ENCODE measurements at places on chromosomes 12 and 14.
A peak's percentile ranks its signal among the peaks of the same experiment; 100 is the strongest.

GRCh38 chr12:10072131-10072530, 26.7 kb downstream of the CLEC1A start:
- no peak for DNase-seq

GRCh38 chr12:105911966-105912365, 226.8 kb downstream of the NUAK1 start:
- DNase-seq = no peak

DNA sequence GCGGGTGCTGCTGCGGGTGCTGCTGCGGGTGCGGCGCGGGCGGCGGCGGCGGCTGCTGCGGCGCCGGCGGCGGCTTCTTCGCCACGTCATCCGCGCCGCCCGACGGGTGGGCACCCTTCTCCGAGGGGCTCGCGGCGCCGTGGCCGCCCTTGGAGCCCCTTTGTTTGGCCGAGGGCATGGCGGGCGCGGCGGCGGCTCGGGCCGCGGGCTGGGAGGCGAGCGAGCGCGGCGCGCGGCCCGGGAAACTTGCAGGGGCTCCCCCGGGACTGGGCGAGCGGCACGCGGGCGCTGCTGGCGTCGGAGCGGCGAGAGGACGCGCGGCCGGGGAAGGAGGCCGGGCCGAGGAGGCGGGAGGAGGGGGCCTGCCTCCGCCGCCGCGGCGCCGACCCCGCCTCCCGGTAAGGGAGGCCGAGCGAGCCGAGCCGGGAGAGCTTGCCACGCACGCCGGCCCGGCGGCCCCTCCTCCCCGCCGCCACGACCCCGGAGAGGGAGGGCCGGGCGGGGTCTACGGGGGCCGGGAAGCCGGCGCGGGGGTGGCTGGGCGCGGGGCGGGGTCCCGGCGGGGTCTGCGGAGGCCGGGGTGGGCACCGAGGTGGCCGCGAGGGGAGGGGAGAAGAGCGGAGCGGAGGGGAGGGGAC, at the start of gene CKAP4:
Gene CKAP4 (minus strand): TSS at position 347 of the 638 bp plus-strand sequence. CDS start 169 bp downstream, at position 178.
- peak; percentile 23 for DNase-seq

DNA sequence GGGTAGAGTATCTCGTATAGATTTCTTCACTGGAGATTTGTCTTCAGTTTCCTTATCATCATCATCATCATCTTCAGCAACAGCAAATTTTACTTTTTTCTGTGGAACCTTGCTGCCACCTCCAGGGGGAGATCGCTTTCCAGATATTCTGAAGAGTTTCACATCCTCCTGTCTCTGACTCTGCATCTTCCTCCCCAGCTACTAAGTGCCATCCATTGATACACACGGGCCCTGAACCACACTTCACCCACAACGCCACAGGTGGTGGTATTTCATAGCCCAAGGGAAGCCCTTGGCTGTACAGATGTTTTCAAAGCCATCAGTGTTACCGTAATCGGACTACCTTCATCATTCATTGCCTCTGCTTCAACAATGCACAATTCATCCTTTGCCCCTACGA, 82.2 kb downstream of the PPP2R5C start:
- peak; percentile 78 for DNase-seq

- no peak for DNase-seq
These were observed 53.1 kb downstream of the PDE3A start for GRCh38 chr12:20421421-20421820.

- DNase-seq = peak; percentile 25
These were observed 94.6 kb upstream of the MUCL1 start for GRCh38 chr12:54759751-54760150.

DNA sequence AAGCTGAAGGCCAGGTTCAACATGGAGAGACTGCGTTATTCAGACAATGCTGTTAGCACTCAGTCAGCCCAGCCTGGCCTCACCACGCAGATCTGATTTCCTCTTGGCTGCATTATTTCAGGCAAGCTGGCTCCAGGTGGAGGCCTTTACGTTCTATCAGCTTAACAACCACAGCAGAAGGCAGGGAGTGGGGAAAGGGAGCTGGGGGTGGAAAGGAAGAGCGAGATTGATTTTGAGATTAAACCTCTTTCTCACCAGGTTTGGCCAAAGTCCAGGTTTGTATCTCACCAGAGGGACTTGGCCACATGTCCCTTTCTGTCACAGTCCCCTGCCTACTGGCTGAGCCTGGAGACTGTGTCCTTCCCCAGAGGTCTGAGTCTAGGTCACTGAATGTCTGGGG, 543.7 kb upstream of the TMEM132C start:
- no peak for DNase-seq

- DNase-seq = no peak
These were observed 1.0 kb downstream of the PRPF39 start for GRCh38 chr14:45084946-45085346.

GRCh38 chr12:110343114-110343513, 60.4 kb downstream of the ANAPC7 start:
- no peak for DNase-seq

GRCh38 chr14:56026506-56026905, 91.7 kb upstream of the PELI2 start:
- DNase-seq = no peak

- DNase-seq = no peak
These were observed 131.4 kb downstream of the LMNTD1 start for GRCh38 chr12:25421651-25422167.

GRCh38 chr14:85530626-85531025, 682 bp downstream of the FLRT2 start:
- DNase-seq = no peak

DNA sequence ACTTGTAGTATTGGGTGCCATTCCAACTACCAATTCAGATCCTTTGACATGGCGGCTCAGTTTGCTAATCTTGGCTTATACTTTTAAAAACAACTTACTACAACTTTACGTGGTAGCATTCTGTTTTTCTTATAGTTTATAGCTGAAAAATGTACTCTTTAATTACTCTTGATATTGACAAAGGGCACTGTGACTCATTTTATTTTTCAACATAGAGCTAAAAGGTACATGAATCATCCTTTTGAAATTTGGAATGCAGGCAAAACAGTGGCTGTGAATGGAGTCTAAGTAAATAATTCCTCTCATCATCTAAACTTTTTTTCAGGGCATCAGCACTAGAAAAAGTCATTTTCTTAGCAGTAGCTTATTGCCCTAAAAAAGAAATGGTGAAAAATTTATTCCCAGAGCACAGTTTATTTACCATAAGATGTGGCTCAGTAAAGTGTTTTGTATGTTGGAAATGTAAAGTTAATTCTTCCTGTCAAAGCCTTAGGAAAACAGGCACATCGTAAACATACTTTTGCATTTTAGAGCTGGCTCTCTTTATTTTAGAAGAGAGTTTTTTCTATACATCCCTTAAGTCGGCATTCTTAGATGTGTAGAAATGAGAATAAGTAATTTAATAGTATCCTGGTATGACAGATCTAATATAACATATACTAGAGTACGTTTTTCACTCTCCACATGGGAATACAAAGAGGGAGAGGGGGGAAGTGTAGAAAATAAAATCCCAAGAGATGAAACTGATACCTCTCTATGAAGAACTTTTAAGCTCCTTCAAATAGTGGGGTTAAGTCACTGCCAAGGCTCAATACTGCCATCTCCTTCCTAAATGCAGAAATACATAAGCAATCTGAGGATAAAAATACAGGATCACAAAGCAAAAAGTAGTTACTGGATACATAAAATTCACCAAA, 55.2 kb downstream of the SLC25A21 start:
- no peak for DNase-seq

- DNase-seq = no peak
These were observed 61.2 kb downstream of the ETNK1 start for GRCh38 chr12:22686193-22686592.

- no peak for DNase-seq
These were observed 25.1 kb downstream of the PRKAB1 start for GRCh38 chr12:119692997-119693396.

DNA sequence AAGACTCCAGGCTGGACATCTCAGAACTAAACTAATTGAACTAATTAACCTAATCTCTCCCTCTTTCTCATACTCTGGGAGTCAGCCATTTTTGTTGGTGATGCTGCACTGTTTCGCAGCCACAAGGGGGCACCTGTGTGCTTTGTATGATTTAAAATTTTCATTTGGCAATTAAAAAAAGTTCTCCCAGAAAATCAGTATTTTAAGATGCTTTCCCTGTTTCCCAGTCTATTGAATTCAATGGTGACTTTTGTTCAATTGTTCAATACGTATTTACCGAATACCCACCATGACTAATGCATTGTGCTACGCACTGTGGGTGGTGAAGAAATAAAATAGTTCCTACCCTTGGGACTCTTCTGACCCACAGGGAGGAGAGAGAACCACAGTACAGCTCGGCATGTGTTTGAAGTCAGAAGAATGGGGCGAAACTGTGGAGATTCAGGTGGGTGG, 63.7 kb downstream of the ZNF664 start:
- DNase-seq = peak; percentile 36

DNA sequence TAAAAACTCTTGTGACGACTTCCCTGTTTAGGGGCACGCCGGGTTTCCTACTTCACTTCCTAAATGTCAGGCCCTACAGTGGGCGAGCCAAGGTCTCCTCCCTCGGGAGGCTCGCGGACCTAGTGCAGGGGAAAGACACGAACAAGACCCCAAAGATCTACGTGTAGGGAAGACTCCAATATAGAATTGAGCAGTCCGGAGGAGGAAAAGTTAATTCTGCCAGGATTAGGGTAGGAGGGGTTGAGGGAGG, 564 bp downstream of the ATXN3 start:
- DNase-seq = no peak

DNA sequence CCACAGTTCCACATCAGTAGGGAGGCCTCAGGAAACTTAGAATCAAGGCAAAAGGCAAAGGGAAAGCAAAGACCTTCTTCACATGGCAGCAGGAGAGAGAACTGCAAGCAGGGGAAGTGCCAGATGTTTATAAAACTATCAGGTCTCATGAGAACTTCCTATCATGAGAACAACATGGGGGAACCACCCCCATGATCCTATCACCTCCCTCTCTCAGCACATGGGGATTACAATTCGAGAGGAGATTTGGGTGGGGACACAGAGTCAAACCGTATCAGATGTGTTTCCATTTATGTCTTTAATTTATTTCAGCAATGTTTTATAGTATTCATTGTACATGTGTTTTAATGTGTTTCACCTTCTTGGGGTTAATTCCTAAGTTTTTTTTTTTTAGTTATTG, 25.8 kb downstream of the METAP2 start:
- no peak for DNase-seq

GRCh38 chr12:52221912-52222457, 11.1 kb upstream of the KRT7 start:
- DNase-seq = peak; percentile 79

DNA sequence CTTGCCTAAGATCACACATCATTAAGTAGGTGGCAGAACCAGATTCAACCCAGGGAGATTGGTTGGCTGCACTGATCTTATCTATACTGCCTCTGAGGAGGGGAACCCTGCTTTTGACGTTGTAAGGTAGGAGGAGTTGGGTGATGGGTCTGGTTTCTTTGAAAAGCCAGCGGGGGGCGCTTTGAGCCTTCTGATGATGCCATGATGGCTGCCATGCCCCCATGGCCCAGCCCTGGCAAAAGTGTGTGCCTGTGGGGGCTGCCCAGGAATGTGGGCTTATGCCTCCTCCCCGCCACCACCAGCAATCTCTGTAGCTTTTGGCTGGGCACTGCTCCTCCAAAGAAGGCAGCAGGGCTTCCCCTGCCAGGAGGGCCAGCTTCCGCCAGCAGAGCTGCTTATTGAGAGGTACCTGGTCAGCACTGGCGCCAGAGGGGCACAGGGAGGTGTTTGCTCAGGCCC, 224.3 kb downstream of the SLC41A2 start:
- peak; percentile 53 for DNase-seq

GRCh38 chr12:25264114-25264513, 13.4 kb upstream of the KRAS start:
- no peak for DNase-seq

GRCh38 chr12:43038991-43039390, 449.4 kb upstream of the PRICKLE1 start:
- DNase-seq = no peak

DNA sequence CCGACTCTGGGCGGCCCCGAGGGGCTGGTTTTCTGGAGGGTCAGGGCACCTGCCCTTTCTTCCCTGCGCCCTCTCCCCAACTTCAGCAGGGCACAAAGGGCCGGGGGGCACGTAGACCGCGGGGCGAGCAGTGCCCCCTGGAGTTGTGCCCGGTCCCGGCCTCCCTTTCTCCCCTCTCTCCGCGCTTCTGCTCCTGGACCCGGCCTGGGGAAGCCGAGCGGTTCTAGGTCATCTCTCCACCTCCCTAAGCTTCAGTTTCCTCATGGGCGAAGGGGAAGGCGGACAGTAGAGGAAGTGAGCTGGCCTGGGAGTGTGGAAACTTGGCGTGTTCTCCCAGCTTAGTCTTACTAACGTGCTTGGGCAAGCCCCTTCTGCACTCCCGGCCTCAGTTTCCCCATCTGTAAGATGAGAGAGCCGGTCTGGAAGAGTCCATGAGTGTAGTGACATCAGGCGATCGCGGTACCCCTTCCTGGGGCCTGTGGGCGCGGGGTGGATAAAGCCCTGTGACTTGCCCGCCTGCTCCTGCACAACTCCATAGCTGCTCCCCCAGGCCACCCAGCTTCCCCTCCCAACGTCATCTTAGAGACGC, 158.6 kb upstream of the PARP11 start:
- DNase-seq = no peak

DNA sequence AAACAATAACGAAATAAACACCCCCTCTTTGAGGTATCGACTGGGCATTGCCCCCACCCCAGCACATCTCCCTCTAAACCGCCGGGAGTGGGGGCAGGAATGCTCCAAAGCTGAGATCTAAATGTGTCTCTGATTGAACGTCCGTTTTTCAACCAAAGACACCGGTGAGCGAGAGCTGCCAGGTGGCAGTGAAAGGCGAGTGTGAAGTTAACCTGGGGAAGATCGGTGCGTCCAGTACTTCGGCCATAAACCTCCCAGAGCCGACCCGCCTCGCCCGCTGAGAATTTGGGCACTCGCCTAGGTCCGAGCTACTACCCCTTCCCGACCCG, 625 bp downstream of the ANGEL1 start:
- no peak for DNase-seq

GRCh38 chr12:112368856-112369255, 13.4 kb downstream of the HECTD4 start:
- DNase-seq = no peak

GRCh38 chr14:39581474-39581873, 149.2 kb upstream of the FBXO33 start:
- DNase-seq = no peak

GRCh38 chr12:94832780-94833681, 170.5 kb downstream of the NDUFA12 start:
- DNase-seq = no peak

DNA sequence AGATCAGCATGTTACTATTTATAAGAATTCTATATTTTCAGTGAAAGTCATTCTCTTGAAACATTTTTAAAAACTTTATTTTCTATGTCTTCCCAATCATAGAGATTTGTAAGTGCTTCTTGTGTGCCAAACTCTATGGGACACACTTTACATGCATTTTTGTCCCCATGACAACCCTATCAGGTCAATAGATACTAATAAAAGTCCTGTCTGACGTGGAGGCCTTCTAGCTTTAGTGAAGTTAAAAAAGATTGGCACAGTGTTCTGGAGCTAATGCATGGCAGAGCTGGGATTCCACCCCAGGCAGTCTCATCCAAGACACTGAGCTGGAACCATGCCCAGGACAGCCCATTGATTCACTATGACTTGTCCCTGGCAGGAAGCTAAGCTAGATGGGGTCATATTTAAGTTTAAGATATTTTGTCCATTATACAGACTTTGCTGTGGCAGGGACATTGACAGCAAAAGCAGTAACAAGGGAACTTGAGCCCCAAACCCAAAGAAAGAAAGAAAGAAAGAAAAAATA, 28.1 kb downstream of the TTC6 start:
- no peak for DNase-seq

GRCh38 chr12:5369298-5369697, 62.6 kb upstream of the NTF3 start:
- no peak for DNase-seq
